SK-N-SH (cell line): ENCODE measurements at places on chromosomes 13 and 19. TPM values are rescaled to one million over a fixed set of nuclear protein-coding genes. Genes with fewer than 3 reads are reported as not detected.
A peak's percentile ranks its signal among the peaks of the same experiment; 100 is the strongest.

GRCh38 chr19:4051175-4052101 is 15.3 kb downstream of the ZBTB7A start:
- DNase-seq, result no peak
- no peak overlapping the region for H3K27ac ChIP-seq
- H3K4me3 ChIP-seq, result no peak overlapping the region
- peaks cover 33% of the 10 kb centered on the region; the same call in 1 of the 2 replicates for H3K36me3 ChIP-seq
- no peaks in the 10 kb centered on the region for H3K4me1 ChIP-seq

Gene TEKTIP1
- polyA plus RNA-seq, result 0.12 TPM in 1 of 2 replicates, not detected in the other

DNA sequence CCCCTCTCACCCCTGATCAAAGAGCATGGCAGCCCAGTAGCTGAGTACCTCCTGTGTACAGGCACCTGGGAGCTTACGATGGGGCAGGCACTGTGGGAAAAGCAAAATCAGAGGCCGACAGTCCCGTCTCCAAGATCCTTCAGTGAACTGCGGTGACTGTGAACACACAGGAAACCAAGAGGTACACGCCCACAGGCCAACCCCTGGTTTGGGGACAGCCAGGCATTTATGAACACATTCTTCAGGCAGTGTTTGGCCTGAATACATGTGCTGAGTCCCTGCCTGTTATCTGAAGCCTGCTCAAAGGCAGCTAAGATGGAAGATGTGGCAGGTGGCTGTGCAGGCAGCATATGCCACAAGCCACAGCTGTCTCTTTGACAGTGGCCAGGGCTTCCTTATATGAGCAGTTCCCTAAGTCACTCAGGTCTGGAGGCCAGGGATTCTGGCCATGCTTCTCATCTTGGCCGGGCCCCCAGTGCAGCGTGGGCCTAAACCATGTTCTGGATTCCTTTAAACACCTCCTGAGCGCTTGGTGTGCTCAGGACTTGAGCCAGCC is 123.6 kb downstream of the UQCRFS1 start:
- H3K36me3 ChIP-seq, result no peaks in the 10 kb centered on the region
- H3K4me1 ChIP-seq, result no peaks in the 10 kb centered on the region
- peaks cover 16% of the 10 kb centered on the region; the same call in 1 of the 2 replicates for H3K27me3 ChIP-seq
- no peak for DNase-seq

DNA sequence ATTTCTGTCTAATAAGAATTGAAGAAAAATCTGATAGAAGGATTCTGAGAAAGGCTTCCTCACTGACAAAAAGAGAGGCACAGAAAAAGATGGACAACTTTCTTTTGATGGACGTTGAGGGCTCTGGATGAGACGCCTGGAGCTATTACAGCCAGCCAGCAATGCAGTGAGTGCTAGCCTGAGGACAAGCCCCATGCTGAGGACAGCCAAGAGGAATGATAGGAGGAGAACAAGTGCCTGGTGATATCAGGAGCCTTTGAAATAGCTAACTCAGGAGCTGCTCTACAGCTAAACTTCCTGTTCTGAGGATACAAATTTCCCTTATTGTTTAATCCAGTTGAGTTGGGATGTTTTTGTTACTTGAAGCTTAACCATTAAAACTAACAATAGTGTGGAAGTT is 212.3 kb downstream of the COG6 start:
- no peak overlapping the region for H3K4me3 ChIP-seq
- no peaks in the 10 kb centered on the region for H3K27me3 ChIP-seq
- DNase-seq, result no peak

- H3K36me3 ChIP-seq, result peaks cover 2% of the 10 kb centered on the region; the same call in 1 of the 2 replicates
- H3K4me1 ChIP-seq, result peaks cover 32% of the 10 kb centered on the region
- no peaks in the 10 kb centered on the region for H3K27me3 ChIP-seq
- DNase-seq, result no peak
Measured at GRCh38 chr19:19487077-19487949, 28.0 kb downstream of the TSSK6 start.

- no peaks in the 10 kb centered on the region for H3K36me3 ChIP-seq
- no peak overlapping the region for H3K27ac ChIP-seq
- no peak for DNase-seq
- H3K4me3 ChIP-seq, result no peak overlapping the region
- H3K4me1 ChIP-seq, result no peaks in the 10 kb centered on the region
Measured at GRCh38 chr13:65149687-65150086, 2080.4 kb downstream of the PCDH9 start.

- H3K36me3 ChIP-seq, result peaks cover 47% of the 10 kb centered on the region
- H3K27ac ChIP-seq, result peak overlapping the region; percentile 8; the same call in 1 of the 2 replicates
- no peak overlapping the region for H3K4me3 ChIP-seq
- H3K27me3 ChIP-seq, result no peaks in the 10 kb centered on the region
- no peak for DNase-seq
Measured at GRCh38 chr19:19464339-19465098, 50.8 kb downstream of the TSSK6 start.

Gene CEACAM8
- not detected in 2 replicates for polyA plus RNA-seq

Gene ZNF865
- 3.4 and 5.0 TPM in 2 replicates for polyA plus RNA-seq

Gene SHD
- polyA plus RNA-seq, result 3.1 and 6.9 TPM in 2 replicates
